Nephron progenitor cell (in vitro differentiated cells): ENCODE measurements at places on chromosomes 7 and 10.

- peak; percentile 57 for DNase-seq
Measured at GRCh38 chr7:23473844-23474093, 3.5 kb upstream of the IGF2BP3 start.

- DNase-seq, result no peak
Measured at GRCh38 chr7:142585425-142585824, 163.8 kb upstream of the PRSS1 start.

- DNase-seq, result no peak
Measured at GRCh38 chr10:110410329-110411046, 87.2 kb upstream of the DUSP5 start.

- DNase-seq, result no peak
Measured at GRCh38 chr7:142405122-142405765, 147.4 kb upstream of the PRSS58 start.

DNA sequence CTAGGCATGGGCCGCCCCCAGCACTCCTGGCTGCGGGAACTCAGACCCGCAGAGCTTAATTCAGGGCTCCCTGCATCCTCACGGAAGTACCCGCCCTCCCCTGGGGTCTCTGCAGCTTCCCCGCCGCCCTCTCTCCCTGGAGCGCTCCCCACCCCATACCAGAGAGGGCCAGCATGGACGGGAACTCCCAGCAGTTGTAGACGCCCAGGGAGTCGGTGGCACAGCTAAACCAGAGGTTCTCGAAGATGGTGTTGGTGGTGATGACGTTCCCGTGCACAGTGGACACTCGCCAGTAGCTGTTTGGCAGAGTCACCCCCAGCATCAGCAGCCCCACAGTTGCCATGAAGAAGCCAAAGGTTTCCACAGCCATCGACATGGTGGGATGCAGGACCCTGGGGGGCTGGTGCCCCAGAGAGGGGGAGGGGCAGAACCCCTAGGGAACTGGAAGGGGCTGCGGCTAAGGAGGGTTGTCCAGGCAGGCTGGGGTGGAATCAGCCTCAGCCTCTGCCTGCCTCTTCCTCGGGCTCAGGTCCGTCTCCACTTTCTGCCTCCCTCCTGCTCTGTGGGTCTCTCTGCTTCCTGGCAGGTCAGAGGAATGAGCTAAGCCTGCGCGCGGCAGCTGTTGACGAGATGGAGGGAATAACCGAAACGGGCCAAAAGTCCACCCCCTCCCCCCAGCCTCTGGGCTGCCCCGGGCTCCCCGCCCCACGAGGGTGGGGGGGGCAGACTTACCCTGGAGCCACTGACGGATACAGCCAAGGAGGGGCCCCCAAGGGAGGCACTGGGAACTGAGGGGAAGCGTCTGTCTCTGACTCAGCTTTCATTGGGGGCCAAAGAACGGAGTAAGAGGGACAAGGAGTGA lies at the start of gene CLDN15:
TSS of gene CLDN15 (minus strand) at position 597 of the 862 bp plus-strand sequence. CDS start at position 376, 221 bp downstream.
- DNase-seq, result no peak

DNA sequence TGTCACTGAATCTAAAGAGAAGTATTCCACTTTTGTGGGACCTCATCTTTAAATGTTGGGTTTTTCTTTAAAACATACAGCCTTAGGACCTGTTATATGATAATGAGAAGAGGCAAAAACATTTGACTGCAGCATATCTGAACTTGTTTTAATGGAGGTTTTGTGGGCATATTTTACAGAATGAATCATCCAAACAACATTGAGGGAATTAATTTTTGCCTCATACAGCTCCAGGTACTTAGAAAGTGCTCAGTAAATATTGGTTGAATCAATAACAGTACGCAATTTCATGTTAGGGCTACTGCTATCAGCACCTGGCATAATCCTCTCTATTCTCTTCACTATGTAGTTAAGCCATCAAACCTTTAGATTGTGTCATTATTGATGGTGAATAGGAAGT lies 115.9 kb downstream of the MALRD1 start:
- DNase-seq, result no peak

- no peak for DNase-seq
Measured at GRCh38 chr10:13496164-13496563, 32.6 kb downstream of the BEND7 start.

GRCh38 chr10:97550336-97551149 lies 22.0 kb upstream of the ANKRD2 start:
- no peak for DNase-seq

GRCh38 chr7:132709971-132710567 lies 133.8 kb upstream of the PLXNA4 start:
- DNase-seq, result no peak

- DNase-seq, result peak; percentile 76
Measured at GRCh38 chr7:101814081-101814990, 3.1 kb upstream of the CUX1 start.

DNA sequence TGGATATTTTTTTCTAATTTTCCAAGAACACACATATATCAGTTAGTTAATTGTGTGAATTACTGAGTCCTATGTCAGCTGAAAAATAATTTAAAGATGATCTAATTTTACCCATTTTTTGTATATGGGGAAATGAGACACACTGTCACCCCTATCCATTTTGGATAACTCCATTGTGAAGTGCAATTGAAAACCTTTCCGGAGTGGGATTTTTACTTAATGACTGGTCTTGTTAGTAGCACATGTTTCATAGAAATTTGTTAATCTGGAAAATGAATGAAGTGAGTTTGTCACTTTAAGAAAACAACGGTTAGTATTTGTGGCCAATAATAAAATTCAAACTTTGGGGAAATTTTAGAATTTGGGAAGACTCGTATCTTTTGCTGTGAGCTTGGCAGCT lies 2.0 kb downstream of the GARS1 start:
- DNase-seq, result no peak

- no peak for DNase-seq
Measured at GRCh38 chr7:26681819-26682418, 182.5 kb downstream of the SKAP2 start.

GRCh38 chr10:68171539-68172080 lies 60.3 kb downstream of the ATOH7 start:
- DNase-seq, result no peak

DNA sequence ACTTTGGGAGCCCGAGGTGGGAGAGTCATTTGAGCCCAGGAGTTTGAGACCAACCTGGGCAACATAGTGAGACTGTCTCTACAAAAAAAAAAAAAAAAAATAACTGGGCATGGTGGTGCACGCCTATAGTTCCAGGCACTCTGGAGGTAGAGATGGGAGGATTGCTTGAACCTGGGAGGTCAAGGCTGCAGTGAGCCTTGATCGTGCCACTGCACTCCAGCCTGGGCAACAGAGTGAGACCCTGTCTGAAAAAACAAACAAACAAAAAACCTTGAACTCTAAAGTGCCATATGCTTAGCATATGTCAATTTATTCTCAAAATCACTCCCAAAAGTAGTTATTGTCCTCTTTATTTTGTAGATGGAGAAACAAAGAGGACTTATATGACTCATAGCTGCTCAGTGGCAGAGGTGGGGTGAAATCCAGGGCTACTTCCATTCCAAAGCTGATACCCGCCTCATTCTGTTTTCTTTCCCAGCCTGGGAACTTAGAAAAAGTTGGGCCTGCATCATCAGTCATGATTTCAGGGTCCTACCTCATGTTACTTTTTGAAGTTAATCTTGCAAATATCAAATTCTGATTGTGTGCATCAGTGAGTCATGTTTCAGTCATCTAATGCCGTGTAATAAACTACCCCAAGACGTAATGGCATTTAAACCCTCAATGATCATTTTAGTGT lies 13.3 kb downstream of the DHTKD1 start:
- DNase-seq, result no peak

DNA sequence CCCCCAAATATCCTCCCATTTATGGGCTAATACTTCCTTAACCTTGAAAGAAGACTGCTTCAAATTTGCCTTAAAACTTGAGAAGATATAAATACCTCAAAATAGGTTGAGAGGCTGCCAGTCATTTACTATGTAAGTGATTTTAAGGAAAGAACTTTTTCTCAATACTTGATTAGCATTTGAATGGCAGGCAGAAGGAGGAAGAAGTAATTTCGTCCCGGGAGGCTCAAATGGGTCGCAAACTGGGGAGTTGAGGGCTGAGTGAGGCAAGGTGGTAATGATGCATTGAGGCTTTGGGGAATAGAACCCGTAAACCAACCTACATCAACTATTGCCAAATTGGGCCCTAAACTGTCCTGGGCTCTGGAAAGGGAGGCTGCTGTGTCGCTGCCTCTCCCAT lies 11.1 kb downstream of the CAMK1D start:
- no peak for DNase-seq

DNA sequence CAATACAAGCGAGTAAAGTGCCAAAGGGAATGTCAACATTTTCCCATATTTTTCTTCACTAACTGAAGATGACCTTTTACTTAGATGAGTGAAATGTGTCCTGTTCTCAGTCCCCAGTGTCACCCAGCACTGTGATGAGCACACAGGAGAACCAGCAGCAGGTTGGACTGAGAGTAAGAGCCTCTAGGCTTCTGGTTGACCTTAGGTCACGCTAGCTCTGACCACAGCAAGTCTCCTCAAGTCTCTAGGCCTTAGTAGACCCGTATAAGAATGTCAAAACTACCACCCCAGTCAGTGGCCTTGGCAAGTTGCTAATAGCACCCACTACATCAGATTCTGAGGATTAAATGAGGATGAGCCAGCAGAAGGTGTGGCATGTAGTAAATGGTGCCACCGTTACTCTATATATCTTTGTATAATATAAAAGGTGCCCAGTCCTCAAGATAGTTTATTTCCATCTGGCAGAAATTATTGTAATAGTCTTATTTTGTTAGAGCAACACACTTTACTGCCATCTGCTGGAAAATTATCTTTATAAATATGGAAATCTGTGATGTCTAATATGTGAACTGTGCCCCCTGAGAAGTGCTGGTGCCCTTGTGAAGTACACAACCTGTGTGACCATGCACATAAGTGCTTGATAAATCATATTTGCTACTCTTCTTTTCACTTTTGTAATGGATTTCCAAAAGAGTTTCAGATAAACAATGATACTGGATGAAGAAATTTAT lies 75.7 kb downstream of the SPAG6 start:
- DNase-seq, result no peak

GRCh38 chr7:130894146-130894908 lies 160.3 kb upstream of the KLF14 start:
- no peak for DNase-seq

- DNase-seq, result no peak
Measured at GRCh38 chr10:112738606-112739591, 211.1 kb upstream of the TCF7L2 start.

DNA sequence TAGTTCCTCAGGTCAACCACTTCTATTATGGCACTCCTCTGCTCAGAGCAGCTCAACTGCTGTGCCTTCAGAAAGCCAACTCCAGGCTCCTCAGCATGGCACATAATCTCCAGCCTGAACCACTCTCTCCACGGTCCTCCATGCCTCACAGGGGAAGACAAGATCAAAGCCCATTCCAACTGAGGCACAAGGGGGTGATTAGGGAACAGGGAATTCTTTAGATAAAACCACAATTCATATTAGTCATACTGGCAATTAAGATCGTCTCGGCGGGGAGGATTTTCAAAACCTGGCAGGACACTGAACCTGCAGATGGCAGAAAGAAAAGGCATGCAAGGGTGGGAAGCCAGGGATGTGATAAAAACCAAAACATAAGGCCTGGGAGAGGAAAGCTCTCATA lies 361.6 kb downstream of the FGFR2 start:
- no peak for DNase-seq

- no peak for DNase-seq
Measured at GRCh38 chr7:48098846-48099245, 9.8 kb downstream of the UPP1 start.

DNA sequence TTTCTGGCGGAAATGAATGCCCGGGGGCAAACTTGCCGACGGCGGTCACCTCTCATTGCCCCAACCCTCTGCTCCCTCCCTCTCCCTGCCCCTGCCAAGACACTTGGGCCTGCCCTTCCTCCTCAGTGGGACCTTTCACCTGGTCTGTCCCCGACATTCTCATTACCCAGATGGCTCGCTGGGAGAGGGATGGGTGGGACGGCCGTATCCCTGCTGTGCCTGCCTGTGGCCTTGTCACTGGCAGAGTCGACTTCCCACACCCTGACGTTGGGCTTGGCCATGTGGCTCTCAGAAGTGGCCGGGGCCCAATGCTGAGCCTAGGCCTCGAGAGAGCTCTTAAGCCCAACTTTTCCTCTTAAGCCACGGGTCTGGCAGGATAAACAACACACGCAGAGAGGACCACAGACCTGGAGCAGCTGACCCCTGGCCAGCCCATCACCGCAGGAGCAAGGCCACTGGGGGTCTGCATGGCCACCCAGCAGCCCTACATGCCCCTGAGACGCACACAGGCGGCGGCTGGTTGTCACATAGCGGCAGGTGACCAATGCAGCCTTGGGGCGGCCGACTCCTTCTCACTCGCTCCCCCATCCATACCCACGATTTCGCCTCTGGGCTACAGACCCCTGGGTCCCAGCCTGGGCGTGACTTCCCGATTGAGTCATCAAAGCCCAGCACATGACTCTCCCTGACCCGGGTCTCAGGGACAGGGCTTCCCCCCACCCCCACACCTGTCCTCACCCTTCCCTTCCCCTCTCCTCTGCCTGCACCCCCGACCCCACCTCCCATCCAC lies 40.1 kb downstream of the SLC29A4 start:
- DNase-seq, result no peak

GRCh38 chr10:11560076-11560709 lies 51.3 kb downstream of the USP6NL start:
- DNase-seq, result no peak

DNA sequence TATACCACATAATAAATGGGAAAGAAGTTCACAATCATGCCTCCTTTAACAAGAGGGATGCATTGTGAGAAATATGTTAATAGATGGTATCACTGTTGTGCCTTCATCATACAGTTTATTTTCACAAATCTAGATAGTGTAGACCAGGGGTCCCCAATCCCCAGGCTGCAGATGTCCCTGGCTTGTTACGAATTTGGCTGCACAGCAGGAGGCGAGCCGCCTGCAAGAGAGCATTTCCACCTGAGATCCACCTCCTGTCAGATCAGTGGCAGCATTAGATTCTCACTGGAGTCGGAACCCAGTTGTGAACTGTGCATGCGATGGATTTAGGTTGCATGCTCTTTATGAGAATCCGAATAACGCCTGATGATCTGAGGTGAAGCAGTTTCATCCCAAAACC lies 361.9 kb upstream of the ZWINT start:
- no peak for DNase-seq

DNA sequence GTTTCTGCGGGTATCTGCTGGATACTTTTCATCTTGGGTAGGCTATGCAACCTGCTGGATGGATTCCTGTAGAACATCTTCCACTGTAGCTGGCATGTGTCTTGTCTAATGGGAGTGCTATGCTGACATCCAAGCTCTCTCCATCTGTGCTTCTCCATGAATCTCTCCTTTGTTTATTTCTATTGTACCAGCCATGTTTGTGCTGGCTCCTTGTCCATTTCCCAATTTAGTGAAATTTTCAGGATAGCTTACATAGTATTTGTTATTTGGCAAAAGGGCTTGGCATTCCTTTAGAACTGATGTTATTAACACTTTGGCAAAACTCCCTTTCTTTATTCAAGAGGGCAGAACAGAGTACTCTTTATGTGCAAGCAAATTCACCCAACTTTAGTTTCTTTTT lies 198.0 kb downstream of the CSTF2T start:
- no peak for DNase-seq

DNA sequence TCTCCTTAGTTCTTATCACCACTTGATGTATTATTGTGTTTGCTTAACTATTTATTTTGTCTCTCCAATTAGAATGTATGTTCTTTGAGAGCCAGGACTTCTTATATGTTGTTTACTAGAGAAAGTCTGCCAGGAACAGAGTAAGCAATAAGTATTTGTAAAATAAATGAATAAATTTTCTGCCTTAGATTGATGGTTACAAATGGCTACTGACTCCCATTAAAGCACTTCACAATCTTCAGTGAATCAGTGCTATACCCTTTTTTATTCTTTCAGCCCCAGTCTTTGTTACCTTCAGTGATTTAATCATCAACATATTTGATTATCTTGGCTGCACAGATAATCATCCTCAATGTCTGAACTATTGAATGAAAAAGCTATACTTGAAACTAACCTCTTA lies 197.1 kb upstream of the TMEM196 start:
- no peak for DNase-seq
